ENCODE measurements at places on chromosomes 7 and 10.

DNA sequence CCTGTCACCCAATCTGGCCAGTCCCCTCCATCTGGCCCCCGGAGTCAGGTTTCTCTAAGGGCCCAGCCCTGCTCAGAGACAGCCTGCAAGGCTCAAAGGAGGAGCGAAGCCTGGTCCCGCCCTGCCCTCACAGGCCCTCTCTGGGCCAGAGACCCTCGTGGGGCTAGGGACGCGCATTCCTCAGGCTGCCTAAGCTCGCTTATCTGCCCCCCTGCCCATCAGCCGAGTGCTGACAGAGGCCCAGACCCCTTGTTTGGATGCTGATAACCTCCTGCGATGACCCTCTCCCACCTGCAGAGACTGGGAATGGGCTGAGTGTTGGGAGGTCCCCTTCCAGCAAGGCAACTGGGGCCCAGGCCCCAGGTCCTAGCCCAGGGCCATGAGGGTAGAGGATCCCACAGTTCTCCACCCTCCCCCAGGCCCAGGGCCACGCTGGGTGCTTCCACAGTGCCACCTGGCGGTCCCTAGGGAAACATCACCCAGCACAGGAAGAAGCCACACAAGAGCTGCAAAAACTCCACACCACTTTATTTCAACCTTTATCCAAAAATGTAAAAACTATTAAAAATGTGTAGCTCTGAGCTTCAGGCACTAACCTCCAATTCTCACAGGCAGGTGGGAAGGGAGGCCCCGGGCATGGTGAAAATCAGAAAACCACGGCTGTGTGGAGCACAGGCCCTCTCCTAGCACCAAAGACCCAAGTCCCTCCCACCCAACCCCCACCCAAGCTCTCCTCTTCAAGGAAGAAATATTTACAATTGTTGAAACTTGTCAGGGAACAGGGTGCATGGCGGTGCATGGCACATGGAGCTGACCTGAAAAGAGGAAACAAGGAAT, 2.2 kb downstream of the NPM3 start:
- DNase-seq, result peak; percentile 56

GRCh38 chr10:46268076-46268881, 18.5 kb upstream of the ANTXRL start:
- no peak for DNase-seq

DNA sequence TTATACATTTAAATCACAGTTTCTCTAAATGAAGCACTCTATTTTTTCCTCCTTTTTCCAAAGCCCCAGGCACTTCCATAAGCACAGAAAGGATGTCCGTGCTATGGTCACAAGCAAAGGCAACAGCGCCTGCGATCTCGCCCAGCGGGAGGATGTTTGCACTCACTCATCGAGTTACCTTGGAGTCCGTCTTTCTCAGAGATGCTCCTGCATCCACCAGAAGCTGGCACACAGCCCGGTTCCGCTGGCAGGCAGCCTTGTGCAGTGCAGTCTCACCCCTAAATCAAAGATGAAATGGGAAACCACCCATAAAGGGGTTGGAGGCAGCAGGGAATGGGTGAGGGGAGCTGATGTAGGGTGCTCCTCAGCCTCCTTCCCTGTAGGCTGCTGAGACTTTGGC, 51.9 kb upstream of the PTN start:
- DNase-seq, result no peak

DNA sequence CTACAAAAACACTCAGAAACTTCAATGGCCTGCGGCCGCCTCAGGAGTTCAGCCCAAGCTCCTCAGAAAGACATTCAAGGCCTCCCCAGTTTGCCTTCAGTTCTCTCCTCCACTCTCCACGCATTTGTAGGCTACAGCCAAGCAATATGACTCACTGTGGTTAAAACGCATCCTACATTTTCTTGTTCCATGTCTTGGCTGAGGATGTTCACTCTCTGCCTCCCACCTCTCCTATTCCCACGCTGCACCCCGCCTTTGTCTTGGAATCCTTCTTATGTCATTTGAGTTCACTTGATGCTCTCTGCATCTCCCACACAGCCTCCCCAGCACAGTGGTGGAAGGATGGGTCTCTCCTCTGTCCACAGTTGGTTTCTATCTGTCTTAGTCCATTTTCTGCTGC, 184.8 kb downstream of the NPSR1 start:
- no peak for DNase-seq

- DNase-seq, result no peak
These were observed 30.2 kb upstream of the FRMD4A start for GRCh38 chr10:14360961-14361360.

- DNase-seq, result no peak
These were observed 71.5 kb downstream of the WAPL start for GRCh38 chr10:86449926-86450558.

- DNase-seq, result peak; percentile 13
These were observed 386.6 kb downstream of the SH2D4B start for GRCh38 chr10:80924063-80924952.

GRCh38 chr7:116991233-116991632, 37.9 kb downstream of the ST7 start:
- no peak for DNase-seq
